NCI-H1048 (cell line): ENCODE measurements at places on chromosomes 3 and 15.

DNA sequence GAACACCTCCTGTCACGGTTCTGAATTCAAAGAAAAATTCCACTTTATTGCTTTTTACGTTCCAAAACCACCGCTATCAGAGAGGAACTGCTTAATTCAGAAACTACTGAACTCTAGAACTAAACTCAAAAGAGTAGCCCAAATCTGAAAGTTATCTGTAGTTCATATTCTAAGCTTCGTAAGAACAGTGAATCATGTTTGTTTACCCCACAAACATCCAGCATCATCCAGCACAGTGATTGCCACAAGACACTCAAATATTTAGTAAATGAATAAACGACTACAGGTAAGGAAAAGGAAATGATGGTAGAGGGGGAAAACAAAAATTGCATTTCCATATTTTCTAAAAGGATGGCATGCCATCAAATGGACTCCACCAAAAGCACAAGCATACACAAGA is 32.3 kb downstream of the VPS13C start:
- DNase-seq, result no peak

- peak; percentile 11 for DNase-seq
Measured at GRCh38 chr3:115156046-115156654, 9.1 kb upstream of the ZBTB20 start.

- no peak for DNase-seq
Measured at GRCh38 chr15:70714015-70714414, 49.3 kb downstream of the UACA start.

DNA sequence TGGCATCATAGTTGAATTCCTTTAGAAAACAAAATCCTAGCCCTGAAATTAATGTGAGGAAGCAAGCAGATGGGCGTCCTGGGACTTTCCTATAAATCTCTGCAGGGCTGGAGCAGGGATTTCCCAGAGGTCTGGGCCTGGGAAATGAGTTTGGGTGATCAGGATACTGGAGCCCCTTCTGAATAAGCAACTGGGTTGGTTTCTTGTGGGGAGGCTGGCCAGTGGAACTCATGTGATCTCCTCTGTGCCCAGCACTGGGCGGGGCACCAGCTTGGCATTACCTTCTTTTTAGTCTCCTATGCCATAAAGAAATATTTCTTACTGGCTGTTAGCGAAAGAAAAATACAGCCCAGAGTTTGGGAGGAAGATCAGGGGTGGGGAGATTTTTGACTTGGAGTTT is 1.7 kb downstream of the THSD4 start:
- DNase-seq, result no peak

DNA sequence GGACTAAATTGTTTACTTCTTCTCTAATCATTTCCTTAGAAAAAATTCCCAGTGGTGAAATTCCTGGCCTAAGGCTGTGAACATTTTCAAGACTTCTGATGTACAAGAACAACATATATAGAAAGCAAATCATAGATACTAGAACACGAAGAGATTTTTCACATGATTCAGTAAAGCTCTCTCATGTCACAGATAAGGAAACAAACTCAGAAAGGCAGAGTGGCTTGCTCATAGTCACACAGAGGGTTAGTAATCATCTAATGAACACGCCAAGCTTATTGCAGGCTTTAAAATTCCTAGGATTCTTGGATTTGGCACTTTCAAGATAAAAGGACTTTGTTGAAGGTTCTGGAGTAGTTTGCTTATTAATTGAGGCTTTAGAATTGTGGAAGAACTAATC is 26.2 kb downstream of the CRTAP start:
- no peak for DNase-seq

- DNase-seq, result no peak
Measured at GRCh38 chr15:63288342-63288741, 10.9 kb downstream of the APH1B start.
